ENCODE measurements at places on chromosomes 16 and 17. TPM values are rescaled to one million over a fixed set of nuclear protein-coding genes. Genes with fewer than 3 reads are reported as not detected.

- DNase-seq, result no peak
Measured at GRCh38 chr16:4601036-4601863, 13.4 kb downstream of the UBALD1 start.

GRCh38 chr16:75379911-75380847, 53.1 kb downstream of the CFDP1 start:
- peak; percentile 23 for DNase-seq

PYY gene
- not detected for total RNA-seq

GRCh38 chr17:82703935-82704865, 5.7 kb upstream of the RAB40B start:
- no peak for DNase-seq

DOC2A gene
- total RNA-seq, result not detected

PLCG2 gene
- 8.0 TPM for total RNA-seq

DNA sequence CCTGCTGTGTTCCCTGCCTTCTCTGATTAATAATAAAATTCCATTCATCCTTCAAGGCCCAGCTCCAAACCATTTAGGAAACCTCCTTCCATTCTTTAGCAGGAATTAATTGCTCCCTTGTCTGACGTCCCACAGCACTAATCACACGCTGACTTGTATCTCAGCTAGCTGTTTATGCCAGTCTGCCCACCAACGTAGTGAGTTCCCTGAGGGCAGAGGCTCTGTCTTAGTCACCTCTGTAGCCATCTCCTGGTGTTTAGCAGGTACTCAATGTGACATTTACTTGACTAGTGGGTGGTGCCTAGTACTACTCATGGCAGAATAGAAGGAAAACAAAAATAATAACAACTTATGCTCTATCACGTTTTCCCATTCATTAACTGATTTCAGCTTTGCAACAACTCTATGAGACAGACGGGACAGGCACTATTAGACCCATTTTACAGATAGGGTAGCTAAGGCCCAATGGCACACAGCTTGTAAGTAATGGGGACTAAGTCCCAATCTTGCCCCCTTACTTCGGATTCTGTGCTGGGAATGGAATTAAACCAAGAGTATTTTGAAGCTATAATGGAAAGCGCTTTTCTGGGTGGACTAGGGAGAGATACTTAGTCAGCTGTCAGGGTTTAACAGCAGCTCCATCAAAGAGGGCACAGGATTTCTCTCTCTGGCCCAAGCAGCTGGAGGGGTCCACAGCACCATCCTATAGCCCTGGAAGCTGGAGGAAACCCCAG, 931 bp upstream of the WIPF2 start:
- peak; percentile 14 for DNase-seq

GRCh38 chr17:28967221-28968135, 16.2 kb upstream of the PHF12 start:
- DNase-seq, result no peak

- no peak for DNase-seq
Measured at GRCh38 chr17:15122857-15123256, 142.3 kb downstream of the PMP22 start.

MT1A gene
- total RNA-seq, result 1.5 TPM

- DNase-seq, result peak; percentile 22
Measured at GRCh38 chr16:26204138-26204537, 512.4 kb downstream of the HS3ST4 start.

DNA sequence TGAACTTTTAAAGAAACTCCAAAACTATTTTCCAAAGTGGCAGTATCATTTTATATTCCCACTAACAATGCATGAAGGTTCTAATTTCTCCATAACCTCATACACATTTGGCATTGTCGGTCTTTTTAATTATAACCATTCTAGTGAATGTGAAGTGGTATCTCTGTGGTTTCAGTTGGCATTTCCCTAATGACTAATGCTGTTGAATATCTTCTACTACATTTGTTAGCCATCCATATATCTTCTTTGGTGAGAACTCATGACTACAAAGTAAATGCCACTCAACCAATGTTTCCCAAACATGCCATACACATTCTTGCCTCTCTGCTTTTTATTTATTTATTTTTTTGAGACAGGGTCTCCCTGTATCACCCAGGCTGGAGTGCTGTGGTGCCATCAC, 31.7 kb upstream of the TAOK1 start:
- no peak for DNase-seq

Measured in activated T-cell treated with anti-CD3 and anti-CD28 coated beads, Interleukin-2, amount 50 U/mL, for 72 hours (primary cell).